NCI-H1105 treated with DMSO at 0.1 percent for 48 hours (cell line): ENCODE measurements at places on chromosomes 1 and 21.

GRCh38 chr1:204304067-204304466 is 55.7 kb downstream of the PLEKHA6 start:
- no peak for DNase-seq

DNA sequence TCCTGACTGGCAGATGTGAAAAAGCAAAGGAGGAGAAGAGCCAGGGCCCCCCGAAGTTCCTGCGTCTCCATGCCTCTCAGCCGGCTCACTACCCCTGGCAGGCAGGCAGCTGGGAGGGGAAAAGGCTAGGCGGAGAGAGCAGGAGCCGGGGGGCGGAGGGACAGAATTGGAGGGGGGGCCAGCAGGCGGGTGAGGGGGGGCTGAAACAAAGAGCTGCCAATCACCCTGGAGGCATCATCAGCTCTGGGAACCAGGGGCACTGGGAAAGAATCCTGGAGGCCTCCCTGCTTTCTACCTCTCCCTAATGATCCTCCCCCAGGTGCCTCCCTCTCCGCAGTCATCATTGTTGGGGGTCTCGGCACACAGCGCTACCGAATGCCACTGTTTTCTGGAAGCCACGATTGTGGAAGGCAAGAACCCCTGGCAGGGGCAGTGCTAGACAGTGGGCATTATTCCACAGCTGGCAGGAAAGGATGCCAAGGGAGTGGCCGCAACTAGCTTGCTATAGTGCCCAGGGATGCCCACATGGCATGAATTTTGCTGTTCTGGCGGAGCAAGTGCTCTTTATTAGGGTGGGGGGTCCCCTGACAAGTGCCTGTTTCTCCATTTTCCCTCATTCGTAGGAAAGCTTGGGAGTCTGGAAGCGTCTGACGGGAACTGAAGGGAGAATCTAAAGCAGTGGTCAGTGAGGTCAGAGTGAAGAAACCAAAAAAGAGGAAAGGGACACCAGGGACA is at the start of gene THBS3:
Gene THBS3, minus strand, starts transcription at position 92 of the 735 bp plus-strand sequence. Its CDS starts 21 bp downstream, at position 71.
- peak; percentile 70 for DNase-seq

DNA sequence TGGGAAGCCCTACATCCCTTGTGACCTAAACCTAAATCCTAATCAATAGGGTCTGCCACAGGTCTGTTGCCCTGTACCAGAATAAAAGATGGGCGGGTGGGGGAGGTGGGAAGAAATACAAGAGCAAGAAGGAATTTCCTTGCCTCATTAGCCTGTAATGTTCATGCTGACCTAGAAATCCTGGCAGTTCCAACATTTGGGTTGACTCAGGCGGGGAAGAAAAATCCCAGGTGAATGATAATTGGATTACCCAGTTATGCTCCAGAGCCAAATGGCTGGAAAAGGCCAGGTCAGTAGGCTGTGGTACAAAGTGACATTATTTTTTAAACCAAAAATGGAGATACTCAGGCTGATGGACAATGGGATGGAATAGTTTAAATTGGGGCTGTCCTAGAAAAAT is 27.3 kb upstream of the A3GALT2 start:
- no peak for DNase-seq

DNA sequence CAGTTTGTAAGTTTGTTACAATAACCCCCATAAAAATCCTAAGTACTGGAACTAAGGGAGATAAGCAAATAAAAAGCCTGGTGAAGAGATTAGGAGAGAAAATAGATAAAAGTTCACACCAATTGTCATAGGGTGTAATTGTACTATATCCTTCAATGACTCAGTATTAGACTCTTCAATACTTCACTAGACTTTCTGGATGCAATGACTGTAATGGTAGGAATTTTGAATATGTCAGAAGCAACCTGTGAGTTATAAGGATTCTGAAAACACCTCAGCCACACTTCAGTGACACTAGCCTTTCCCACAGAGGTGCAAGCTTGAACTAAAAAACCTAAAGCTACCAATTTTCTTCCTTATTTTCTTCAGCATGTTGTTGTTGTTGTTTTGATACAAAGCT is 147.9 kb downstream of the PTGER3 start:
- DNase-seq, result no peak

- DNase-seq, result no peak
These were observed 45.5 kb downstream of the UCHL5 start for GRCh38 chr1:193013707-193014106.

DNA sequence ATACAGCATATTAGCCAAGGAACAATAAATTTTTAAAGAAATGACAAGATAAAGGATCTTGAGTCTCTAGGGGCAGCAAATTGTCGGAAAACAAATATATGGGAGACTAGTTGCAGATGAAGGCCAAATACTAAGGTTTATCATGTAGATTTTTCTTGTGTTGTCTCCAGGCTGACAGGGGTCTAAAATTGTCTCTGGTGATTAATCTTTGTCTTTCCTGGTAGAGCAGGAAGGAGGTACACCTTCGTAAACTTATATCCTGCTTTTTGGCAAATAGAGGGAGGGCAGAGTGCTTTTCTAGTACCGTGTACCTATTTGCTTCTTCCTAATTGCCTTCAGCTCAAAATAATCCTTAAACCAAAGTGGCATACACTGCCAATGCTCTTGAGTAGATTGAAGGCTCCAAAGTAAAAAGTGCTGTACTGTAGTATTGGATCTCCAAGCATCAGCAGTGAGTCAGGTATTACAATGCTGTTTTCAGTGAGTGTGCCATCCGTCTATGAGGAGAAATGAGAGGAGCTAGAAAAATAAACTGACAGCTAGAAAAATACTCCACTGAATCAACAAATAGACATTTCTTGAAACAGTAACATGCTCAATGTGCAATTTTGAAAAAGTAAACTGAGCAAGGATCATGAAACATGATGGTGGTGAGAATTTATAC is 1.8 kb upstream of the LEPR start:
- no peak for DNase-seq

DNA sequence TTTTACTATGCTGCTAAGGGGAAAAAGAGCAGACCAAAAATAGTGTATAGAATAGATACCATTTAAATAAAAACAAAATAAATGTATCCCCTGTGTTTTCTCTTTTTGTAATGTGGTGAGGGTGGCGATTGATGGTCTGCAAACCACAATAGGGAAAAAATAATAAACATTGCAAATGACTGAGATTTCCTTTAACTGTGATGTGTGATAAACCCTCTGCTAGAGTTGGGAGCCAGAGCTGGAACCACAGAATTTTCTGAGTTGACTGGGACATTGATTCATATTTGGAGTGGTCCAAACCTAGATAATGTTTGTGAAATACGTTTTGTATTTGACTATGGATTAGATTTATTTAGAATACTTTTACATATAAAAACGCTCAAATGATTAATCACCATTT is 70.6 kb upstream of the PTGFR start:
- DNase-seq, result no peak

GRCh38 chr1:89737985-89738510 is 82.8 kb upstream of the LRRC8D start:
- no peak for DNase-seq

DNA sequence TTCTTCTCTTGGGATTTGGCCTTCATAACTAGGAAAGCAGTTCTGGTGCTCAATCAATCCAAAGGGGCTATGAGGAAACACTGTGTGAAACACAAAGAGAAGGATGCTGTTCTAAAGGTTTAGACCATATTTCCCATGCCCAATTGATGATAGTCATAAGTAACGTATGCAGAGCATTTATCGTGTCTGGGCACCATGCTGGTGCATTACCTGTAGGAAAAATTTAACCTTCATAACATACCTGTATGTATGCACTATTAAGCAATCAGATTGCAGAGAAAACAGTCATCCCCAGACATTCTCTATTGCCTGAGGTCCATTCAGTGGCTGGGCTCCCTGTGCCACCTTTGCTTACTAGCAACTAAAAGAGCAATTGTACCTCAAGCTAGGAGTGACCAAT is 381.4 kb downstream of the PLPP3 start:
- DNase-seq, result no peak

- DNase-seq, result no peak
These were observed 318.9 kb downstream of the SEC16B start for GRCh38 chr1:177650947-177651346.

- DNase-seq, result no peak
These were observed 35.0 kb downstream of the MYSM1 start for GRCh38 chr1:58664881-58665280.

- no peak for DNase-seq
These were observed at the start of gene S100A12 for GRCh38 chr1:153375511-153375910. Gene S100A12, minus strand, starts transcription at chr1:153375621. Its CDS starts 1,029 bp downstream, at chr1:153374592.

- DNase-seq, result no peak
These were observed 77.4 kb downstream of the DISP1 start for GRCh38 chr1:222892137-222892769.

GRCh38 chr1:113605146-113605545 is 154.1 kb downstream of the PHTF1 start:
- DNase-seq, result peak; percentile 20

DNA sequence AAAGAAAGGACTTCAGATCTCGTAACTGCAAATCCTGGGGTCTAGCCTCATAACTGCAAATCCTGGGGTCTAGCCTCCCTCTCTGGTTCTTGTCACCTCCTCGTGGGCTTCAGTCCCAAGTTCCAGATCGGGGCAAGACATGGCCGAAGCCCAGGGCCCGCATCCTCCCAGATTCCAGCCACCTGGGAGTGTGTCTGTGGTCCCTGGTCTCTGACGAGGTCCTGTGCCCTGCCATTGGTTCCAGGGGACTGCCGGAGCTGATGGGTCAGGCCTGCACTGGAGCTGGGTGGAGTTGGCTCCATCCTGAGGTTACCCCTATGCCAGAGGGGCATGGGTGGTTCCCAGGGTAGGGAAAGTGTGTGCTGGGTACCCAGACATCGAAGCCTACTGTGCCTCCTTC is 17.7 kb upstream of the C1orf174 start:
- no peak for DNase-seq

DNA sequence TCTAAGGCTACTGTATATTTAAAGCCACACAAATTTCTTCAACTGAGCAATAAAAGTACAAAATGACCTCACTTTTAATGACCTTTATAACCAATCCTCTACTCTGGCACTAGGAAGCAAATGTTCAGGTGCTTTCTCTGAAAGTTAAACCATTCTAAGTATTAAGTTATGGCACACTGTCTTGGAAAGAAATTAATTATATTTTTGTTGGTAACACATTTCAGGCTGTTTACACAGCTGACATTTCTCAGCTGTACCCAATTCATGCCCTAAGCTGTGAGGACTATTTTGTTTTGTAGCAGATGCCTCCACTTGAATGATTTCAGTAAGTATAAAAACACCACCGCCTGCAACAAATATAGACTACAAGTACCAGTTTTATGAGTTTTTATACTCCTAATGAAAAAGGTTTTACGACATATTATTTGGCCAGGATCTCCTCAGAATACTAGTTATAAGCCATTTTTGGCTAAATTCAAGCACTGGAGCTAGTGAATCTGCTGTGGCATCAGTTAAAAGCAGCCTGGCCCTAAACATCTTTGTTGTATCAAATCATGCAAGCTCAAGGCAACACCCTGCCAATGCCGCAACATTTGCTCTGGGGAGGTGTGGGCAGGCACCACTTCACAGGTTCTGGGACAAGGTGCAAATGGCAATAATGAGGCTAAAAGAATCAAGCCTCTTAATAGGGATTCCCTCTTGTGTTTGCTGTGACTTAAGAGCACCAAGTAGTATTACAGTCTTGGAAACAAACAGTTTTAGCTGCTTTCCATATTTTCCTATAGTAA is 228.4 kb upstream of the DMRTA2 start:
- DNase-seq, result peak; percentile 83

DNA sequence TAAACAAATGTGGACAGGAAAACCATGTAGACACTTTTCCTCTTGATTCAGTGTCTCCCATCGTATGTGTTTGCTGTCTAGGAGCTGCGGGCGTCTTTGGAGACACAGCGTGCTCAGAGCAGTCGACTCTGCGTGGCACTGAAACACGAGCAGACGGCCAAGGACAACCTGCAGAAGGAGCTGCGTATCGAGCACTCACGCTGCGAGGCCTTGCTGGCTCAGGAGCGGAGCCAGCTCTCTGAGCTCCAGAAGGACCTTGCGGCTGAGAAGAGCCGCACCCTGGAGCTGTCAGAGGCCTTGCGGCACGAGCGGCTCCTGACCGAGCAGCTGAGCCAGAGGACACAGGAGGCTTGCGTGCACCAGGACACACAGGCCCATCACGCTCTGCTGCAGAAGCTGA is 27.2 kb upstream of the DIP2A start:
- DNase-seq, result no peak

GRCh38 chr1:21550097-21550496 is 40.9 kb downstream of the ALPL start:
- no peak for DNase-seq

DNA sequence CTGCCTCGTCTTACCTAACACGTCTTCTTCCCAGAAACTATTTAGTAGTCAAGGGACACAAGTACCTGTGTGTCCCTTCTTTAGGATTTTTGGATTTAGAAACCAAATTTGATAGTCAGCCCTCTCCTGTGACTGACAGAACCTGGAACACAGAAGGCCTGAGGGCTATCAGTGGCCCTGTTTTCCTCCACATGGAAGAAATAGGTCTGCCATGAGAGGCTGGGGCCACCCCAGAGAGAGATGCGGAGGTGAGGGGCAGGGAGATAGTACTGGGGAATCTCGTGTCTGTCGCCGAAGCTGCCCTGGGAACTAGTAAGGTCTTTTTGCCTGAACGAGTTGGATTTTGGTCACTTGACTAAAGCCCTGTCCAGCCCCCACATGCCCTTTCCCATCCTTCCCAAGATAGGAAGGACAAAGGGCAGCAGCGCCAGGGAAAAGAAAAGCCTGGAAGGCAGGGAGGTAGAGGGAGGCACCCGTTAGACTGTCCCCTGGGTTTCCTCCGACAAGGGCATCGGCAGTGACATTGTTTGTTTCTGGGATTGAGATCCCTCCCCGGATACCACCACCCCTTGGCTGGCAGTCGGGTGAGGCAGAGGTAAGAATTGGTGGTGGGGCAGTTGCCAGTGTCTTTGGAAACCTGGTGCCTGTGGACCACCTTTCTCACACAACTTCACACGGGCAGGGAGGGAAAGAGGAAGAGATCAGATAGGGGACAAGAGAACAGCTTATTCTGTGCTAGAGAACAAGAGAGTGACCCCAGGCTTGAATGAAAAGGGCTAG is 19.8 kb downstream of the SMIM12 start:
- DNase-seq, result no peak

GRCh38 chr1:190738317-190738716 is 260.7 kb upstream of the BRINP3 start:
- no peak for DNase-seq

DNA sequence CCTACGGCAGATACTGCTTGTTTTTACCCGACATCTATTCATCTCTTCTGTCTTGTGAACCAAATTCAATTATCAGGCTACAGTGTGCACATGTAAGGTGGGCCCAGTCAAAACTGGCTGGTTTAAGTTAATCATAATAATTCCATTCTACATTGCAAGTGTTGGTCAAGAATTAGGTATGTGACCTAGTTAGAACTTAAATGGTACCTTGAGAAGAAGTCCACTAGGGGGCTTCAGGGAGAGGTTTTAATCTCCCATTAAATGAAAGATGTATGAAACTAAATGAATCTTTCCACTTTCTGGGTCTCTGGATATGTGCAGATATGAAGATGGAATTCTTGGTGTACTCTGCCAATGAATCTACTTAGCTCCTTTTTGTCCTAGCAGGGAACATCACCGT is 187.1 kb downstream of the CDC42BPA start:
- no peak for DNase-seq

DNA sequence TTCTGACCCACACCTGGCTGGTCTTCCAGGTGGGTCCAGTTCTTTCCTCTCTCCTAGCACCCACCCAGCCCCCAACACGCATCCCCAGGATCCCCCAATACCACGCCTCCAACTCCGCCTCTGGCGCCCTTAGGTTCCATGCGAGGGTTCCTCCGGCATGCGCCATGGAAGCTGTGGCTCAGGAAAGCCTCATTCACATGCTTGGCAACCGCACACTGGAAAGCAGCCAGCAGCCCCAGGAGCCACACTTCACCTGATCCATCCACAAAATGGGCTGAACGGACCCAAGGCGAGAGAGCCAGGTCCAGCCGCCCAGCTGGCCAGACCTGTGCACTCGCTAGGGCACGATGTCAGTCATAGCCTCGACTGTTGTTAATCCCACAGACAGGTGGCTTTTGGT is 161.2 kb downstream of the PSMG1 start:
- no peak for DNase-seq
